ENCODE measurements at places on chromosomes 12 and 14.

DNA sequence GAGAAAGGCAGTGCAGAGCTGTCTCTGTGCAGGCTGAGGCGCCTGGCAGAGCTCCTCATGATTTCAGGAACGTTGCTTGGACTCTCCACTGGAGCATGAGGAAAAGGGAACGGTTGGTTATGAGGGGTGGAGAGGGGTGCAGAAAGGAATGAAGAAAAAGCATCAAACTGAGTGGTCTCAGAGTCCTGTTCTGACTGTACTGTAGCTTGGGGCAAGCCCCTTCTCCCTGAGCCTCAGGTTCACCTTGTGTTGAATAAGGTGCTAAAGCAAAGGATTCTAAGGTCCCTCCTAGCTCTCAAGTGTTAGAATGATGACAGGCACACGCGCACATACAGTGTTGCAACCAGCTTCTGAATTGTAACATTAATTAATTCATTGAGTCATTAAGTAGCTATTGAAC lies 125.2 kb upstream of the PARP11 start:
- no peak for DNase-seq

- DNase-seq: no peak
Measured at GRCh38 chr12:823028-823698, 70.8 kb downstream of the WNK1 start.

DNA sequence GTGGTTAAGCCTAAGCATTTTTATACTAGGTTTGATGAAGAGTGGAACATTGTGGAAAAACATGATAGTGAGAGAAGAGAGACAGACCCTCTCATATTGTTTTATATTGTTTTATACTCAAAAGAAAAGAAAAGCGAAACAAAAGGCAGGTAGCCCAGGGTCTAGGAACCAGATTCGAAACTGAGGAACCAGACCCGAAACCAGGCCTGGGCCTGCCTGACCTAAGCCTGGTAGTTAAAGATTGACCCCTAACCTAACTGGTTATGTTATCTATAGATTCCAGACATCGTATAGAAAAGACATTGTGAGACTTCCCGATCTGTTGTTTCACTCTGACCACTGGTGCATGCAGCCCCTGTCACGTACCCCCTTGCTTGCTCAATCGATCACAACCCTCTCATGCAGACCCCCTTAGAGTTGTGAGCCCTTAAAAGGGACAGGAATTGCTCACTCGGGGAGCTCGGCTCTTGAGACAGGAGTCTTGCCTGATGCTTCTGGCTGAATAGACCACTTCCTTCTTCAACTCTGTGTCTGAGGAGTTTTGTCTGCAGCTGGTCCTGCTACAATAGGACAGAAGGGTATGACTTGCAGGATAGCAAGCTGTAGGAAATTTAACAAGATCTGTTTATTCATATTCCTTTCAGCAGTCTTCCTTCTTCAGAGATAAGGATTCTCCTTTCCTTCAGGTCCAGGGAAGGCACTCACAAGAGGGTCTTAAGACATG lies 147.1 kb upstream of the PLEKHA5 start:
- DNase-seq: no peak

- no peak for DNase-seq
Measured at GRCh38 chr14:76776428-76777251, 15.4 kb downstream of the VASH1 start.

DNA sequence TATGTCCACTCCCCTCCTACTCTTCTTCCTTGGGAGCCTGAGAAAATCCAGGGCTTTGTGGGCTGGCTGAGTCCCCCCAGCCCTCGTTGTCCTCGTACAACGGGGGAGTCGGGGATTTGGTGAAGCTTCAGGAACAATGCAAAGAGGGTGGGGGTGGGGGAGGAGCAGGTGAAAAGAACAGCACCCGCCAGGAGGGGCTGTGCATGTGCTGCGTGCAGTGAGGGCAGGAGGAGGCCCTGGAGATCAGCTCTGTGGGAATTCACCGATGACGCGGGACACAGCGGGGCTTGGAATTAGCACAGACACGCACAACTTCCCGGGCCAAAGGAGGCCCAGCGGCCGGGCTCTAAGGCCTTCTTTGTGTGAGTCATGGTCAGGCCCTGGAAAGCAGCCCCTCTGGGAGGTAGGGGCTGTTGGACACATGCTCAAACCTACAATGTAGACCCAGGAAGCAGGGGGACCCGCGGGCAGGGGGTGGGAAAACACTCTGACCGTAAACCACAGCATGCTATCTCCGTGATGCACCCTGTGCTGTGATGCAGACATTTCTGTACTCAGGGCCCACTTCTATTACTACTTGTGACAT lies 32.8 kb downstream of the RBM19 start:
- no peak for DNase-seq

DNA sequence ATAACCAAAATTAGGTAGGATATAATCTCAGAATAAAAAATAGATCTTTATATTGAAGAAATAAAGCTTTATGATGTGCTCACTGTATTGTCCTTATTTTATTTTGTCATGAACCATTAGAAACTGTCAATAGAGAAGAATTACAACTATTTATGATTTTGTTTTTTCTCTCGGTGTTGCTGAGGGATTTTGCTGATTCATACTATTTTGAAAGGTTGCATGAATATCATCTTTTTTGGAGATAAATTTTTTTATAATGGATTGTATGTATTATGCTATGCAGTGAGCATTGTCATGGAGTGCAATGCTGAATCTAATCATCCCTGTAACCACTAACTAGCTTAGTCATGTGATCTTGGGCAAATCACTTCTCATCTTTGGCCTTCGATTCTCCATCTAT lies 15.0 kb downstream of the SLC39A9 start:
- DNase-seq: no peak

DNA sequence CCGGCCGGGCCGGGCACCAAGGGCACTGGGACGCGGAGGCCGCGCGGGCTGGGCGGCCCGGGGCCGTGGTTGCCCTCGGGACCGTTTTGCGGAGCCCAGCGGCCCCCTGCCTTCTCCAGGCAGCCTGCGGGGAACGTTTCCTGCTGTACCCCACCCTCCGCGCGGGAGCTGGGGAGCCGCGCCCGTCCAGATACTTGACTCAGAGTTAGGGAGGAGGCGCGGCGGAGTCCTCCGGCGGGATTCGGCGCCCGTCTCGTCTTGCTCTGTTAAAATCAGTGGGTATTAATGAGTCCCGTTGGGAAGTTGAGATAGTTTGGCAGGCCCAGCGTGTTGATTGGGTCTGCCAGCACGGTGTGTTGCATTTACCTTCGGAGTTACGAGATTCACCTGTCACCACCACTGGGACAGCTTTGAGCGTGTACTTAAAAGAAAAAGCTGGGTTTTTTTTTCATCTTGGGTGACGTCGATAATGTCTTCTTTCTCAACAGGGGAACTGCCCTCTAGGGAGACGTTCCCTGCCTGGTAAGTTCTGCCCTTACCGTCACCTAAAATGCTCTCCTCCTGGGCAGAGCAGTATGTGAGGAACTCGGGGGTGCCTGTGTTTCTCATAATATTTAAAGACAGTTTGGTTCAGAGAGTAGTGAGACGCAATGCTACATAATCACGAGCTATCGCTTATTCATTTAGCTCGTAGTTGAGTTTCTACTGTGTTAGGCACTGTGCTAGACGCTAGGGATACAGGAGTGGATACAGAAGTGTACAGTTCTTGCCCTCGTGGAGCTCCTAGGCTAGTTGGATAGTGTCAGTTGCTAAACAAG lies 596 bp downstream of the DLST start:
- no peak for DNase-seq

GRCh38 chr14:81329640-81330381 lies 70.3 kb downstream of the STON2 start:
- no peak for DNase-seq

GRCh38 chr12:80211671-80212070 lies 112.3 kb downstream of the OTOGL start:
- DNase-seq: no peak

- no peak for DNase-seq
Measured at GRCh38 chr12:27951898-27952297, 20.6 kb downstream of the PTHLH start.

DNA sequence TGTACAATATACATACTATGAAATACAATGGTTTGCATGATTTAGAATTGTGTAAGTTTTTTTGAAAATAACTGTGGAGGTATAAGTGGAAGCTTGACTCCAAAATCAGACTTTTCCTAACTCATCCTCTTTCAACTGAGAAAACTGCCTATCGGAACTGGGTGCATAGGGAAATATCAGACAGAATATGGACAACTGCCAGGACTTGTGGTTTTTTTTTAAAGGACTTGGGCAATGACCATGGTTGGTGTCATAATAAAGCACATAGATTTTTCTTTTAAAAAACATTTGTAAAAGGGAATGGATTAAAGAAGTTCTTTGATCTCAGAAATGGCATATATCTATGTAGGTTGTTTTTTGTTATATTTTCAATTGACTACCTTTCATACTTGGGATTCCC lies 53.3 kb upstream of the LRRK2 start:
- no peak for DNase-seq

GRCh38 chr12:570921-571794 lies 92.1 kb downstream of the NINJ2 start:
- no peak for DNase-seq
